ENCODE measurements at places on chromosomes 12 and 14.

- no peak for DNase-seq
Observed at GRCh38 chr14:96221109-96221650, 16.5 kb downstream of the BDKRB2 start.

DNA sequence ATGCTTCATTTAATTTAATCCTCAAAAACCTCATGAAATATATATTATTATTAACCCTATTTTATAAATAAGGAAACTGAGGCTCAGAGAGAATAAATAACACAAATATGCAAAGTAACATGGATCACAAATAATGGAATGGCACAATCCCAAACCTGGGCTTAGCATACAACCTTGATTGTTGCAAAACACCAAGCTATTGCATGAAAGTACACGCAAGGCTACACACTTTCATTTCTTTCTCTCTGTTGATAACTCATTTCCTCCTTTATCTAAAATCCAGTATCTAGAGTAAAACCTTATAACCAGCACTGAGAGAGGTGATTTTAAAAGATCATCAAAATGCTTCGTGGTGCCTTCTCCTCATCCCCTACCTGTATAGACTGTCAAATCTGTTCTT is 2.8 kb upstream of the DAAM1 start:
- no peak for DNase-seq

DNA sequence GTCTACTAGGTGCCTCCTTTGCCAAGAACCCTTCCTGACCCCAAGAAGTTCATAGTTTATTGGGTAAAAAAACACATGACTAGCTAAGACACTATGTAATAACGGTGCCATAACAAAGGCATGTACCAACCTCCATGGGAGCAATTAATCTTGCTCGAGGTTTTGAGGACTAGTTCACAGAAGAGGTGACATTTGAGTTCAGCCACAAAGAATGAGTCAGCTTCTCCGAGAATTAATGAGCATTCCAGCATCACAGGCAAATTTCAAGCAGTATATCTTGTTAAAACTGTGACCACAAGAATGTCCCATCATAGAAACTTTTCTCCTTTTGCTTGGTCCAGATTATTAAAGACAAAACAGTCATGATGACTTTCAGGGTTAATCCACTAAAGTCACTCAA is 113.0 kb upstream of the RAP1B start:
- DNase-seq: no peak

DNA sequence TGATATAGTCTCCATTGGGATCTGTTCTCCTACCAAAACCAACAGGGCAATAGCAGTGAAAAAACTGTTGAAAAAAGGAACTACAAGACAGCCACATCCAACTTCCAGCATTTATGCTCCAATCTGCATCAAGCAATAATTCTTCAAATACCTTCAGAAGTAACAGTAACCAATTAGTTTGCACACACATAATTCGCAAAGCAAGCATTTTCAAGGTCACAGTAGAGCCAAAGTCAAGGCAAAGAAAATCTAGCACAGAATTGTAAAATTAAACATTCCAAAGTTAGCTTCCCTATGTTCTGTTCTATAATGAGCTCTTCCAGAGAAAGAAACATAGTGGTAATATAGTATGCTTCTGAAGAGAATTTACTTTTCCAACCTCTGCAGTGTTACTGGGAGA is 11.0 kb upstream of the MTERF2 start:
- no peak for DNase-seq

- no peak for DNase-seq
Observed at GRCh38 chr14:39203659-39204606, 28.9 kb downstream of the PNN start.

DNA sequence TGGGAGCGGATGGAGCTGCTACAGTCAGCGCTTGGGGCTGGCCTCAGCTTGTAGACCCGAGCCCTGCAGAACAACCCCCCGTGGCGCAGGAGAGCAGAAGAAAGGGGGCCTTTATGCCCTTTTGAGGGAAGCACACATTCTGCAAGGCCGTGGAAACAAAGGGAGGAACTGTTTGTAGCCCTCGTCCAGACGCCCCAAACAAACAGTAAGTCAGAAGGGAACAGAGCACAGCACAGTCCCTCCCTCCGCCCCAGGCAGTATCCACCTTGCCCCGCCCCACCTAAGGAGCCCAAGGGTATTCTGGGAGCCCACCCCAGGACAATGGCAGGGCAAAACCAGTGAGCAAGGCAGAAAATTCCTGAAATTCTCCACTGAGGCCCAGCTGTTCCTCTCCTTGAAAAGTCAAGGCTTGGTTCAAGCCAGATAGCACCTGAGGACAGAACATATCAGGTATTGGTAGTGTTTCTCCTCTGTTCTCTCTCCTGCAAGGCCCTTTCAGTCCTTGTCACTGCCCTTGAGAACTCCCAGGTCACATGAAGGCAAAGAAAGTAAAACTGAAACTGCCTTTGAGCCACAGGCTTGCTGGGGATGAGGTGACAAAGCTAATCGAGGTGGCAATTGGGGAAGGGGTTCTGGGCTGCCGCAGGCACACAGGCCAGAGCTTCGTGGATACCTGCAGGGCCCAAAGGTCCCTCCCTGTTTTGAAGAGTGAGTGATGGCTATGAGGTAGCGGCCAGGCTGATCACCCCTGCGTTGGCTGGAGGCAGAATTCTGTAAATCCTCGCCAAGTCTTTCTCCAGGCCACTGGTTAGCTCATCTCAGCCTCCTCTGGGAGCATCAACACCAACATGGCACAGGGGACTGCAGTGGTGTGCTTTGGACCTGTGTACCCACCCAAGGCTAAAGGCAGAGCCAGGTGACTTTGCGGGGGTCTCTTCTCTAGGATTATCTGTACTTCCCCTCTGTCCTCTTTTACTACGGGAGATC is 499 bp downstream of the DGLUCY start:
- no peak for DNase-seq

GRCh38 chr12:121561009-121561395 is 19.8 kb downstream of the KDM2B start:
- no peak for DNase-seq

- no peak for DNase-seq
Observed at GRCh38 chr12:126343321-126343720, 1278.1 kb downstream of the AACS start.

DNA sequence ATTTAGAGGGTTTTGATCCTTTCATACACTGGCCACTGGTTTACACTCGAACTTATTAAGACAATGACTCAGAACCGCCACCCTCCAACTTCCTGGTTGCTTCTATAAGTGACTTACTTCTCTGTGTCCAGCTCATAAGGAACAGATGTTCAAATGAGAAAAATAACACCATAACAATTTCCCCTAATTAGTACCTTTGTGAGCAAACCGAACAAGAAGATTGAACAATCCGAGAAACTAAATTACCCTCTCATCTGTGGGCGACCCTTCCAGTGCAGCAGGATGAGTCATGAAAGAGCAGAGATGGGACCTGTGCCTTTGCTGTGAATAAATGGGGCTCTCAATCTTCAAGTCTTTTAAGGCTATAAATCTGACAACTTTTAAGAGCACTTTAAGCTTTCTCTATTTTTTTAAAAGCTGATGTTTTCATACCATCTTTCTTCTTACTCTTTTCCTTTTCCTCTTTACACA is 146.8 kb upstream of the RASSF8 start:
- no peak for DNase-seq
